ENCODE measurements at places on chromosomes 13 and 19.

- no peak for DNase-seq
These were observed 2471.5 kb downstream of the PCDH9 start for GRCh38 chr13:64758521-64759244.

GRCh38 chr19:35142606-35143230 lies 337 bp upstream of the FXYD7 start:
- DNase-seq = peak; percentile 80

DNA sequence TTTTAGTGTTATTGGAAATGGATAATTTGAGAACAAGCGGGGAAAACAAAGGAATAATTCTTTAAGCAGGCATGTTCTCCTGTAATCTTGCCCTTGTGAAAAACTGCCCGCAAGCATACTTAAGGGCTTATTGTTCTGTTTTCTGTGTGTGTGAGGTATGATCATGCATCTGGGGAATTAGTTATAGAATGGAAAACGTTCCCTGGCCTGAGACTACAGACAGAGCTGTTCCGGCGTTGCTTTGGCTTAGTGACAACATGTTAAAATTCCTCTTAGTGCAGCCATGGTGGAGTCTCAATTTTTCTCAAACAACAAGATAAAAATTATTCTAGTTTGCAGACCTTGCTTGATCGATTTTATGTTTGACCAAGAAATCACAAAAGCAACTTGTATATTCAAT lies 560.2 kb upstream of the SPRY2 start:
- DNase-seq = no peak

GRCh38 chr19:15393963-15394362 lies 14.4 kb upstream of the AKAP8 start:
- DNase-seq = no peak

GRCh38 chr19:42480335-42481095 lies 37.8 kb upstream of the CXCL17 start:
- DNase-seq = no peak

GRCh38 chr19:16024266-16025107 lies 51.8 kb upstream of the TPM4 start:
- DNase-seq = no peak

DNA sequence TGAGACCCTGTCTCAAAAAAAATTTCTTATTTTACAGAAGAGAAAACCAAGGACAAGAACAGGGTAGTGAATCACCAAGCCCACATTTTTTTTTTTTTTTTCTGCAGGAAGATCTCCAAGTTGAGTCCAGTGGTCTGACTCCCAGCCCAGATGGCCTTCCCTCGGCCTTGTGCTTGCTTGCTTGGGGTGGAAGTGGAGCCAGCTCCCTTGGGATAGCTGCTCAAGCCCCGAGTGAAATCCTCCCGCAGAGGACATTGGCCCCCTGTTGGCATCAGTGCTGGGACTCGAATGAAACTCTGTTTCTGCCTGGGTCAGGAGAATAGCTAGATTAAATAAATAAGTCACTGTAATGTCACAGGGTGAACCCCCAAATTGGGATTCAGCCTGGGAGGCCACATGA lies 9.4 kb upstream of the NUP62 start:
- DNase-seq = no peak

DNA sequence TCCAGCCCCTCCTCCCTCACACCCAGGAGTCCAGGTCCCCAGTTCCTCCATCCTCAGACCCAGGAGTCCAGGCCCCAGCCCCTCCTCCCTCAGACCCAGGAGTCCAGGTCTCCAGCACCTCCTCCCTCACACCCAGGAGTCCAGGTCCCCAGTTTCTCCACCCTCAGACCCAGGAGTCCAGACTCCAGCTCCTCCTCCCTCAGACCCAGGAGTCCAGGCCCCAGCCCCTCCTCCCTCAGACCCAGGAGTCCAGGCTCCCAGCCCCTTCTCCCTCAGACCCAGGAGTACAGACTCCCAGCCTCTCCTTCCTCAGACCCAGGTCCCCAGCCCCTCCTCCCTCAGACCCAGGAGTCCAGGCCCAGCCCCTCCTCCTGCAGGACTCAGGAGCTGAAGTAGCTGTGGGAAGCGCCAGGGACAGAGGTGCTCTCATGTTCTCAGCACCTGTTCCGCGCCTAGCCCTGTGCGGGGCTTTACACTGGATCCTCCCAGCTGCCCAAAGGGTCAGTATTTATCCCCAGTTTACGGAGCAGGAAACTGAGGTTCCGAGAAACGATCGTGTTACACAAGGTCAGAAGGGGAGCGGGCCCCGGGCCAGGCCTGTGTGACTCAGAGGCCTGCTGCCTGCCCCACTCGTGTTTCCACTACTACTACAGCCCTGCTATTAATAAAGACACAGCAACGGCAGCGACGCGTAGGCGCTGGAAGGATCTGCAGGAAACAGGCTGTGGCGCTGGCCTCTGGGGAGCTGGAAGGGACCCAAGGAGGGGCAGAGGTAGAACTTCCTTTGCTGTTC lies 1.7 kb upstream of the SBK3 start:
- no peak for DNase-seq

GRCh38 chr19:44718441-44719261 lies 19.7 kb downstream of the CEACAM16 start:
- peak; percentile 66 for DNase-seq

DNA sequence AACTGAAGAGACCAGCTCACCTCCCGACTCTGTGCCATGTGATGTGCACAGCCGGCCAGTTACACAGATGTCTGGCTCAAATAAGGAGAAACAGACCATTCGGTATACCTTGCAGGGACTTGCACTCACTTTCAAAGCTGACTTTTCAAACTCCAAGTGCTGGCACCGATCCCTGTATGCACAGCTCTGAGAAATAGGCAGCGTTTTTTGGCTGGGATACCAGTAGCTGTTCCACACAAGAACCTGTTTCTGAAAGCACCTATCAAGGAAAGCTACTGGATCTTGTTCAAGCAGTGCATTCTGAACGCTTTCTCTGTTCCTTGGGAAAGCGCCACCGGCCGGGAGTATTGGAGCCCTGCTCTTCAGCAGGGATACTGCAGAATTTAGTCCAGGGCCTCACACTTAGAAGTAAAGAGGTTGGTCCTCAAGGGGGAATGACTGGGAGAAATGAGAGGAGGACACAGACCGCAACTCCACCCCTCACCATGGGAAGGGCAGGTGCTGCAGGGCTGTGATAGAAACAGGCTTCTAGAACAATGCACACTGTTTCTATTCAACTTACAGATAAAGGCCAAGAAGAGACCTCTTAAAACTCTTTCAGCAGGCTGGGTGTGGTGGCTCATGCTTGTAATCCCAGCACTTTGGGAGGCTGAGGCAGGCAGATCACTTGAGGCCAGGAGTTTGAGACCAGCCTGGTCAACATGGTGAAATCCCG lies 53.6 kb upstream of the PABPC3 start:
- DNase-seq = no peak

- DNase-seq = no peak
These were observed 15.6 kb upstream of the LILRB1 start for GRCh38 chr19:54614726-54615125.

DNA sequence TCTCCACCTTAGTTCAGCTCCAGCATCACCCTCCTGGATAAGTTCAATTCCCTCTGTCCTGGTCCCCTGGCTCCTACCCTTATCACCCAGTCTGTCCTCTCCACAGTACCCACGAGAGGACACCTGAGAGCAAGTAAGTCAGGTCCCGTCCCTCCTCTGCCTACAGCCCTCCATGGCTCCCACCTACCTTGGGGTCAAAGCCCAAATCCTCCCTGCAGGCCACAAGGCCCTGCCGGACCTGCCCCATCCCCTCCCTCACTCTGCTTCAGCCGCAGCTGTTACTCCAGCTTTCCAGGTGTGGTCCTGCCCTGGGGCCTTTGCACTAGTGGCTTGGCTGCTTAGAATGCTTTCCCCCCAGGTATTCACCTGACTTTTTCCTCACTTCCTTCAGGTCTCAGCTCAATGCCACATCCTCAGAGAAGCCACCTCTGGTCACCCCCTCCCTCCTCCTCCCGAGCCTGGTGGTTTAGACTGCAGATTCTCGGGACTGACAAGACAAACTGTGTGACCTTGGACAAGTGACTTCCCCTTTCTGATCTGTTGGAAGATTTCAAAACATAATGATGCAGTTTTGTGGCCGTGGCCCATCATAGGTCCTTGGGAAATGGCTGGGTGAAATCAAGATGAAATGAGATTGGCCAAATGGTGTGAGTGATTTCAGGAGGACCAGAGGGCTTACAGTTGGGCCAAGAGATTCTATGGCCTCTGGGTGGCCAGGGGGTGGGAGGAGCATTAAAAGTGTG lies 3.6 kb downstream of the TUBB4A start:
- DNase-seq = no peak

DNA sequence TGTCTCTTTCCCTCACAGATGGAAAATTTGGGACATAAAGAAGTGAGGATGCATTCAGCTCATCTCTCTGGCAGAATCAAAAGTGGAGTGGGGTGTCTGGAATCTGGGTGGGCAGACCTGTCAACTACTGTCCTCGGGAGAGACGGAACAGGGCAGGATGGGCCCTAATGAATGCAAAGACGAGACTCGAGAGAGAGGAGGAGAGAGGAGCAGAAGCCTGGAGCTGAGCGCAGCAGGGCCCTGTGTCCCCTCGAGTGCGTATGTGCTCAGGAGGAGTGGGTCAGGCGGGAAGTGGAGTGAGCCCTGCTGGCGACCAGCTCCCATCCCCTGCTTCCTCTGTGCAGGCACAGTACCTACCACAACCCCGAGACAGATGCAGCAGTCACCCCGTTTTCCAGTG lies 78.9 kb downstream of the TEX29 start:
- no peak for DNase-seq

GRCh38 chr13:31653730-31654129 lies 85.6 kb upstream of the RXFP2 start:
- no peak for DNase-seq

DNA sequence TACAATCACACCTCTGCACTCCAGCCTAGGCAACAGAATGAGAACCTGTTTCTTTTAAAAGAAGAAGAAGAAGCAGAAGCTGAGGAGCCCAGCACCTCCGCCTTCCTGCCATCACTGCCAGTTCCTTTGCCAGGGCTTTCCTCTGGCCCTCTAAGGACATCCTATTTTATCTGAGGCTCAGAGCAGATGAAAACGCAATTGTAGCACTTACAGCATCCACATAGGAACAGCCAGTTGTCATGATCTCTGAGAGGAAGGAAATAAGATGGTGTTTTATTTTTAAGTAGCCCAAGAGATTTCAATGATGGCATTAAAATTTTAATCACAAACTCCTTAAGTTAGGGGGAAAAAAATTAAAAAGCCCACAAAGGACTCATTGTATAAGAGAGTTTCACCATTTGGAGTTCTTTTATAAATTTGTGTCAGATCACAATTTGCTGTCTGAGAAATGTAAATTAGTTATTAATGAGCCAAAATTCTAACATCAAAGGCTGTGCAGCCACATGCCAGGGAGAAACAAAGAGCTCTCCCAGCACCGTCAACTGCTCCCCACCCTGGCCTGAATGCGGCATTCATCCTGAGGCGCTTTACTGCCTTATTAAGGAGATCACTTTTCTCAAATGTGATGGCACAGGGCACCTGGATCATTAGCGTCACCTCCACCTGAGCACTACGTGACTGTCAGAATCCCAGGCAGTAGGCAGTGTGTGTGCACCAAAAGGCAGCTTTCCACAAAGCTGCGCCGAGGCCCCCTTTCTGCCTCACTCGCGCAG lies 393.0 kb downstream of the FOXO1 start:
- DNase-seq = no peak

GRCh38 chr19:19687090-19687489 lies 18.5 kb downstream of the ZNF101 start:
- no peak for DNase-seq

GRCh38 chr19:46748325-46749109 lies 2.3 kb upstream of the STRN4 start:
- DNase-seq = peak; percentile 88

- no peak for DNase-seq
These were observed at the start of gene PRR19 for GRCh38 chr19:42301646-42302203. Gene PRR19 (plus strand): TSS chr19:42302132. CDS start chr19:42309585, 7,453 bp downstream.

GRCh38 chr19:45508861-45509691 lies 1.8 kb downstream of the VASP start:
- DNase-seq = peak; percentile 74

DNA sequence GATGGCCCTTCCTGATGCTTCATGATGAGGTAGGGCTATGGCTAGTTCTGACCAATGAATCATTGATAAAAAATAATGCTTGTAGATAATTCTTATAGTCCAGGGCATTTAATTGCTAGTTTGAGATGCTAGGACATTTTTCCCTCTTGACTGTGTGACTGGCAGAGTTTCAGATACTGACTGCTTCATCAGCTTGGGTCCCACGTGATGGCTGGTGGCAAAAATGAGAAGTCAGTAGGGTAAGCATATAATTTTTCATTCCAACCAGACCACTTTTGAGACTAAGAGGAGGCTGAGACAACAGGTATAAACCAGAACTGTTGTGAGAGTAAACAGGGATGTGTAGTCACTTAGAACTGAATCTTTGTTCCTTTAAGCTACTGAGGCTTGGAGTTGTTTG lies 183.3 kb downstream of the HS6ST3 start:
- DNase-seq = no peak

DNA sequence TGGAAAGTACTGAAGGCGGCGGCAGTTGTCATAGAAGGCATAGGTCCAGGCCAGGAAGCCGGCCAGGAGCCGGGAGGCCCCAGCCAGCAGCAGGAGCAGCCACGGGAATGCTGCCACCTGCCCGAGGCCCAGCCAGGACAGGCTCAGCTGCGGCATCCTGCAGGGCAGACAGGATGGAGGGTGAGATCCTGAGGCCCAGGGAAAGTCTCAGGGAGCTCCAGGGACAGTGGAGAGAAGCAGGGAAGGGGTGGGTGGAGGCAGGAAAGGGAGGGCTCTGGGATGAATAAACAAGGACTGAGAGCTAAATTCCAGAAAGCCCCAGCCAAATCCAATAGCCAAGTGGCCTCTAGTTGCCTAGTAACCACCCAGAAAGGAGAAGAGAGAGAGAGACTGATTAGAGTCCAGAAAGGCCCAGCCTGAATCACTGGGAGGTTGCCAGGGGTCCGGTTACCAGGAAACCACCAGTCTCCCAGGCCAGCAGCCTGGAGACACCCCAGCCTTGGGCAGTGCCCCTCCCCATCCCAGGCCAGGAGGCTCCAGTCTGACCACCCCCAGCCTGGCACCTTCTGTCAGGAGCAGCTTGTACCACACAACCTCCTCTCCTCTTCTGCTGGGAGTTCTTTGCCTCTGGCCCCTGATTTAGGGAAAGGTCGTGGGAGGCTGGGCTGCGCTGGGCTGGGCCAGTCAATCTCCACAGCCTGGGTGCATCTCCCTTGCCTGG lies 7.5 kb upstream of the OR10H5 start:
- no peak for DNase-seq

- no peak for DNase-seq
These were observed 183.6 kb upstream of the EDNRB start for GRCh38 chr13:78102121-78102677.
